ENCODE measurements at places on chromosomes 2 and 18.

- no peak for DNase-seq
Observed at GRCh38 chr2:160977854-160978253, 182.4 kb upstream of the TANK start.

GRCh38 chr18:36406805-36407204 is 109.3 kb downstream of the FHOD3 start:
- DNase-seq: no peak

GRCh38 chr2:207244971-207245925 is 79.5 kb upstream of the KLF7 start:
- no peak for DNase-seq

GRCh38 chr2:188623995-188624643 is 332.4 kb downstream of the GULP1 start:
- peak; percentile 83 for DNase-seq

DNA sequence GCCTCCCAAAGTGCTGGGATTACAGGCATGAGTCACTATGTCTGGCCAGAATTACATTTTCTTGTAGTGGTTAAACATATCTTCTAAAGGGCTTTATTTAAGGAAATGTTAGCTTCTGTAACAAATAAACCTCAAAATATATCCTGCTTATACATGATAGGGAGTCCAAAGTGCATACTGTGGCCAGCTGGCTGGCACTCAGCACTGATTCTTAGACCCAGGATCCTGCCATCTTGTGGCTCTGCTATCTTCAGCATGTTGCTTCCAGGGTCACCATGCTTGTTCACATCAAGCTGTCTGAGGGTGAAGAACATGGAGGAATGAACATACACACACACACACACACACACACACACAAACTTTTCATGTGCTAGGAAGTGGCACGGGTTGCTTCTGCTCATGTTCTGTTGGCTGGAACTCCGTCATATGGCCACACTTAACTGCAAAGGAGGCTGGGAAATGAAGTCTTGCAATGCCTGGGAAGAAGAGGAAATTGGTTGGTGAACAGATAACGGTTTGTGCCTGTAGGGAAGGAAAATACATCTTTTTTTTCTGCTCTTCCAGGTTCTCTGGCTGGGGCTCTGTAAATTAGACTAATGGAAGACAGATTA is 40.0 kb downstream of the NPPC start:
- DNase-seq: no peak

Data from forelimb muscle (tissue), 1 donor.